ENCODE measurements at places on chromosomes 3 and 15.
A peak's percentile ranks its signal among the peaks of the same experiment; 100 is the strongest.

DNA sequence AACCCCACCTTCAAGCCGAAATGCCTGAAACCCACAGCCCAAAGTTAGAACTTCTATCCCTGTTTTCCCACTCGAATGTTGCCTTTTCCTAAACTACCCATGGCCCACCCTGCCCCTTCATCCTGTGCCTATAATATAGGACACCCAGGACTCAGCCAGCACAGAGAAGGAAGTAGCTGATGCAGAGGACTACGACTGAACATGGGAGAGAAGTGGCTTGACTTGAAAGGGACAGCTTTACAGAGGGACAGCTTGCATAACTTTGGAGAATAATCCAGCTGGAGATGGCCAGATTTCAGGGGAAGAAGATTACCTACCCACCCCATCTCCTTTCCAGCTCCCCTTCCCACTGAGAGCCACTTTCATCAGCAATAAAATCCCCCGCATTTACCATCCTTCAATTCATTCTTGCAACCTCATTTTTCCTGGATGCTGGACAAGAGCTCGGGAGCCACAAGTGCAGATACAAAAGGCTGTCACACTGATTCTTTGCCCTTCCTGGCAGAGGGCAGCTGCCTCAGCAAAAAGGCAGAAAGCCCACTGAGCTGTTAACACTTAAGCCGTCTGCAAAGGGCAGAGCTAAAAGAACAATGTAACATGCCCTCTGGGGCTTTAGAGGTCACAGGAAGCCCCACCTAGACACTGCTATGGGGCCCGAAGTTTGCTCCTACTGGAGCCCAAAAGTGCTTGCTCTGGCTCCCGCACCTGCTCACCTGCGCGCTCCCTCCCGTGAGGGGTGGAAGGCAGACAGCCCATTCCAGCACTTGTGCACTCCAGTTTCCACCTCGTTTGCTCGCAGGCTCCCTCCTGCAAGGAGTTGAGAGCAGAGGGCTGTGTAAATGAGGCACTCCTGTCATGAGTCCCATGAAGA lies 224.0 kb downstream of the TBC1D5 start:
- no peak for DNase-seq

DNA sequence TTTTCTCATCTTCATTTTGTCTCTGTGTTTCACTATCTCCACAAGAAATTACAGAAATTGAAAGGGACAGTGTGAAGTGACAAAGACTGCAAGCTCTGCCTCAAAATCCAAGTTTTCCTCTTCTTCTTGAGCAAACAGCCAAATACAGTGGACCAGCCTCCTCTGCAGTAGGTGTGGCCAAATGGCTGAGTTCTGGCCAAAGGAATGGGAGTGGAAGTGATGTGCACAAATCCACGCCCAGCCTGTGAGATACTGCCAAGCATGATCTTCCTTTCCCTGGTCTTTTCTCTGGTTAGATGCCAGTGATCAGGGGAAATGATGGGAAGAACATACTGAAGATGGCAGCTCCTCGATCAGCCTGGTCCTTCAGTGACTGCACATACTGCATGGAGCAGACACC lies 111.0 kb upstream of the CPNE4 start:
- no peak for DNase-seq

GRCh38 chr3:24370352-24371090 lies 124.1 kb downstream of the THRB start:
- no peak for DNase-seq

DNA sequence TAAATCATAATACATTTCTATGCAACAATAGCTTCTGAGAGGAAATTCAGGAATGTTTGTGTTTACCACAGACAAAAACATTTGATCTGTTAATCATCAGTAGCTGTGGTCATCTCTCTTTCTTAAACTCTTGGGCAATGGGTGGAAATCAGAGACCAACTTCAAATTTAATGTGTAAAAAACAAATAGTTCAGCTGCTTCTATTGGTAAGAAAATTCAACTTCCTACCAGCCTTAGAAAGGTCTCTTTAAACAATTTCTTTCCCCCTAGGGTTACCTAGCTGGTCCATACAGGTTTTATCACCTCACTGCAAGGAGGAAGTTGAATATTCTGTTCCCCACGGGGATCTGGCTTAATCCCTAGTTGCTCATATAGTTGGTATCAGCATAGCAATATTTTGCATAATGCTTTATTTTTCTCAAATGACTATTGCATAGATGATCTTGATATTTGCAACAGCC lies 20.3 kb upstream of the PPP4R2 start:
- no peak for DNase-seq

- DNase-seq, result no peak
These were observed 26.3 kb downstream of the FSTL1 start for GRCh38 chr3:120424506-120424905.

GRCh38 chr3:160943996-160944395 lies 161.2 kb downstream of the B3GALNT1 start:
- no peak for DNase-seq

DNA sequence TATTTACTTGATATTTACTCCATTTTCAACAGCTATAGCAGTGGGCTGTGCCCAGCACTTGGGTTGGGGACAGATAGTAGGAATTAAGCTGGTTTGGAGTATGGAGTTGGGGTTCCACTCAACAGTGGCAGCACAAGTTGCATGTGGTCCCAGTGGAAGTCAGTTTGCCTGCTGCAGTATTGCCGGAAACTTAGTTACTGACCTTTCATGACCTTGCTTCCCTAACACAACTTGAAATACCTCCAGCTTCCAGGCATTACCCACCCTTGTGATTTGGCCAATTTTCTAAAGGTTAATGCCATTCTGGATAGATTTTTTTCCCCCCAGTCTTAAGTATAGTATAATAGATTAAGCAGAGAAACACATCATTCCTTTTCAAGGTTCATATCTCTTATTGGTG lies 68.0 kb downstream of the BBX start:
- no peak for DNase-seq

GRCh38 chr15:93165734-93166470 lies 76.9 kb upstream of the RGMA start:
- no peak for DNase-seq

DNA sequence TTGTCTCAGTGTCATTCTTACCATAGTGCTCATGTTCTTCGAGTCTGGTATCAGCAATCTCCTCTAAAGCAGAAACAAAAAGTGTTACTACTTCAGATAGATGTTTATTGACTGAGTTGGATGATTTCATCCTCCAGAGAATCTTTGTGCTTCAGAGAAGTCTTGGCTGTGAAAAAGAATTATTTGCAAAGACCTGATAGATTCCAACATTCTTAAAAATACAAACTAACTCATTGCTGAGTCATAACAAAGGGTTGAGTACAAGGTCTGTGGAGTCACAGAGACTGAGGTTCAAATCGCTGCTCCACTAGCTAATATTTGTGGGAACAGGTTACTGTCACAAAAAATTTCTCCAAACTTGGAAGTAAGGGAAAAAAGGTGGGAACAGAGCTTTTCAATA lies 9.0 kb upstream of the STRIT1 start:
- no peak for DNase-seq

GRCh38 chr3:141334627-141335250 lies 33.6 kb upstream of the ZBTB38 start:
- DNase-seq, result no peak

DNA sequence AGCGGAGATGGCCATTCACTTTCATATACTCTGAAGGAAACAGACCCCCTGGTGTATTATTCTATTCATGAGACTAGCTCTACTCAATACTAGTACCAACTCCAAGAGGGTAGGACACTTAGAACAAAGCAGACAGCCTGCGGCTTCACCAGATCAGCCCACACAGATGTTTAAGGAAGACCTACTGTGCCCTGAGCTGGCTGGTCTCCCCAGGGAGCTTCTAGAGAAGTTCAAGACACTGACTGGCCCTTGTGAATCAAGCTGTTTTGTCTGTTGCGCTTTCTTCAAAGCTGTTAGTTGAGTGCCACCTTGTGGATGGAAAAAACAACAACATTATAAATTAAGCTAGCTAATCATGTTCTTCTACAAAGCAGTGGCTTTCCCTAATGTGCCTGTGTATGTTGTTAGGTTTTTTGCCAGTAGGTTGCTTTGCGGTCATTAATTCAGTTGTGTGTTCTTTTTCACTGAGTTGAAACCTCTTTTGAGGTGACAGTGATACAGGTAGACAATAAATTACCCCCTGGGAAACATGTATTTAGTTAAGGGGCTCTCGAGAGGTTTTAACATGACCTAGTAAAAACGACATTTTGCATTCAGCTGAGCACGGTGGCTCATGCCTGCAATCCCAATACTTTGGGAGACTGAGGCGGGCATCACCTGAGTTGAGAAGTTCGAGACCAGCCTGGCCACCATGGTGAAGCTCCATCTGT lies 64.2 kb upstream of the MYZAP start:
- peak; percentile 82 for DNase-seq

DNA sequence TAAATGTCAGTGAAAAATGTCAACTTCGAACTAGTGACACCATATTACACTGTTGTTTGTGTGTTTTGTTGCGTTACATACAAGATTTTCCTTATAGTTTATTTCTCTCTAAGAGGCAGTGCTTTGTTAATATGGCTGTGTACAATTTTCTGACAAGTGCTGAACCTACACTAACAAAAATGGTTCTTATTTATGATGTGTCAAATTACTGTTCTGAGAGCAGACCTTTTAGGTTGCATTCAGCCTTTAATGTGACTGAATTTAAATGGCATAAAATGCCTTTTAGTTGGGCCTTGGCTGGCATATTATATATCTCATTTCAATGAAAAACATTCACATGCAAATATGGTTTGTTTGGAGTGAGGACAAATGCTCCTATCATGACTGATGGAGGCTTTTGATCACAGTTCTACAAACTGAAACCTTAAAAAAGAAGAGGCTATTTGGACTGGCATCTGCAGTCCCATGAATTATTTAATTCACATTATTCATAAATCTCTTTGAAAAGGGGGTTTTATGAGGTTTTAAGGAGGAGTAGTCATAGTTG lies 750.6 kb downstream of the CADM2 start:
- DNase-seq, result no peak

GRCh38 chr15:27342991-27343390 lies 372.0 kb downstream of the GABRG3 start:
- DNase-seq, result no peak

DNA sequence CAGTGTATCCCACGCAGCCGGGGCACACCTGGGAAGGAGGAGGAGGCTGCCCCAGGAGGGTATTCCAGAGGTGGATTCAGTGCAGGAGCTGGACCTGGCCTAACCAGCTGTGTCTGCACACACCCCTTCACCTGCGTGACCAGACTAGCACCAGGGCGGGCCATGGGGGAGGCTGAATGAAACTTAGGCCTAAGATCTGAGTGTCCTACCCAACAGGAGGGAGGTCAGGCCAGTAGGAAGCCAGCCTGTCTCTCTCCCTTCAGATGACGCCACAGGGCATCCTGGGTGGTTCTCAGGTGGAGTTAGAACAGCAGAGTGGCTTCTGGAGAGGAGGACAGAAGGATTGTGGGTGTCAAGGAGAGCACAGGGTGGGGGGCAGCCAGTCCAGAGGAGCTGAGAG lies 3.4 kb upstream of the SEMA3F start:
- no peak for DNase-seq

GRCh38 chr15:70147778-70148177 lies 50.1 kb upstream of the TLE3 start:
- no peak for DNase-seq

DNA sequence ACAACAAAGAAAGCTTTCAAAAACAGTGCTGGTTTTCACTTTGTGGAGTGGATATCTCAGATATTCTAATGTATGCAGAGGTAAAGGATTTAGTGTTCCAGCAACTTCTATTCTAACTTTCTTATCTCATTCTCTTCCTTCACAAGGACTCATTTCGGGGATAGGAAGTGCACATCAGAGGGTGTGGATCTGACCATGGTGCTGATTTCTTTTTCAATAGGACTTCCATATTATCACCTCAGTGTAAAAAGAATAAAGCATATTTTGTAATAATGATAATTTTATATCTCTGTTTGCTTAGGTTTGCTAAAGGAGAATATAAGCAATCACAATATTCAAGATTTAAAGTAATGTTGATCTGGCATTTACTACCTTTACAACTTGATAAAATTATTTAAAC lies 12.5 kb upstream of the CADM2 start:
- DNase-seq, result no peak

GRCh38 chr15:58842713-58843396 lies 71.8 kb downstream of the MINDY2 start:
- no peak for DNase-seq

DNA sequence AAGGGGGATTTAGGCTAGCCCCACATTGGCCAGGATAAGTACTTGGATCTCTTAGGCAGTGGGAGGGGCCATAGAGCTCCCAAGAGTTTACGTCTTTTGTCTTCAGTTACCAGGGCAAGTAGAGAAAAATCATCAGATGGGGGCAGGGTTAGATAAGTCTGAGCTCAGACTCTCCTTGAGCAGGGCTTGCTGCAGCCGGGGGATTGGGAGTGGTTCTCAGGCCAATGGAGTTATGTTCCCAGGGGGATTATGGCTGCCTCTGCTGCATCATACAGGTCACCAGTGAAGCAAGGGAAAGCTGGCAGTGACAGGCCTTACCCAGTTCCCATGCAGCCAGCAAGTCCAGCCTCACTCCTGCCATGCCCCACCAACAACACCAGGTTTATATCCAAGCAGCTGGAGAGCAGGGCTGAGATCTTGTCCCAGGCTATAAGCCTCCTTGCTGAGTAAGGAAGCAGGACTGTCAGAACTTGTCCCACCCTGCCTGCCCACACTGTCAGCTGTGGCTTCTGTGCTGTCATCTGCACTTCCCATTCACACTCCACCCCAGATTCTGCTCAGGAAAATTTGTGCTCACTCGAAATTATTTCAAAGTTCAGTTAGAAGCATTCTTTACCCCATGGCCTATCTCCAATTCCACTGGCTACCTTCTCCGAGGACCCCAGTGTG lies 215.3 kb downstream of the FAM43A start:
- no peak for DNase-seq

GRCh38 chr3:106746286-106746685 lies 631.0 kb upstream of the CCDC54 start:
- DNase-seq, result no peak

- no peak for DNase-seq
These were observed 52.9 kb downstream of the CLEC3B start for GRCh38 chr3:45078910-45079522.

DNA sequence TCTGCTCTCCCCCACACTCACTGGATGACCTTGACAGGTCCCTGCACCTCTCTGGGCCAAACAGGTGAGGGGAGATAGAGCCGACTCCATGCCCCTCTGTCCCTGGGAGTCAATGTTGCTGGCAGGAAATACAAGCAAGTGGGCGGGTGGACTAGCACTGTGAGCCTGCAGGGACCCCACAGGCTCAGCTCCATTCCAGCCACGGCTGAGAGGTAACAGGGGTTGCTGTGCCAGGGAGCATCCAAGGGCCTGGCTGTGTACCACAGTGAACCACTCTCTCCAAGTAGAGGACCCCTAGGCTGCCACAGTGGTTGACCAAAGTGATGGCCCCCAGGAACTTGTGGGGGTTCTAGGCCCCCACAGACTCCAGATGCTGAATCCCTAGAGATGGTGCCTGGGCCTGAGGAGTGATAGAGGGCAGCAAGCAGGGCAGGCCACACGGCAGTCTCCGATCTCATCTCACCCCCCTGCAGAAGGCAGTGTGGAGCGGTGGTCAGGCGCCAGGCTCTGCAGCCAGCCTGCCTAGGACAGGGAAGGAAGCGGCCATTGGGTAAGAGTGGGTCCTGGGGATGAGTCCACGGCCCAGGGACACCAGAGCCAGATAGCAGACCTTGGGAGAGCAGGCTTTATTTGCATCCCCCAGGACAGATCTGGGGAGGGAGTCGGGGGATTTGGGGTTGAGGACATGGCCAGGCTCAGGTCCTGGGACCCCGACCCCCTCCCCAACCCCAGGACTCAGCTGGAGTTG lies 3.2 kb downstream of the TNNC1 start:
- DNase-seq, result no peak

- DNase-seq, result no peak
These were observed 53.8 kb downstream of the TMED3 start for GRCh38 chr15:79364571-79365240.
